ENCODE measurements at places on chromosomes 7 and 10.

DNA sequence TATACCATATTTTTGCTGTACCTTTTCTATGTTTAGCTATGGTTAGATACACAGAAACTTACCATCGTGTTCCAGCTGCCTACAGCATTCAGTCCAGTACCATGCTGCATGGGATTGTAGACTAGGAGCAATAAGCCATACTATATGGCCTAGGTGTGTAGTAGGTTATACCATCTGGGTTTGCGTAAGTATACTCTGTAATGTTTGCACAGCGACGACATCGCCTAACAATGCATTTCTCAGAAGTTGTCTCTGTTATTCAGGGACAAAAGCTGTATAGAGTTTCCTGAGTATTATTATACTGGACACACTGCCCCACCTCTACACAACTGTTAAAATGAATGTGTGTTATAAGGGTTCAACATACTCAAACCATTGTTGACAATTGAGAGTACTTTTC lies 93.8 kb upstream of the MKI67 start:
- no peak for DNase-seq

- DNase-seq: no peak
Measured at GRCh38 chr7:2312267-2312929, 1.8 kb downstream of the SNX8 start.

- DNase-seq: peak; percentile 80
Measured at GRCh38 chr10:24174014-24174413, 34.9 kb upstream of the KIAA1217 start.

GRCh38 chr7:50304911-50305582 lies 531 bp downstream of the IKZF1 start:
- DNase-seq: no peak

GRCh38 chr10:73076360-73077183 lies 20.1 kb downstream of the P4HA1 start:
- peak; percentile 29 for DNase-seq

DNA sequence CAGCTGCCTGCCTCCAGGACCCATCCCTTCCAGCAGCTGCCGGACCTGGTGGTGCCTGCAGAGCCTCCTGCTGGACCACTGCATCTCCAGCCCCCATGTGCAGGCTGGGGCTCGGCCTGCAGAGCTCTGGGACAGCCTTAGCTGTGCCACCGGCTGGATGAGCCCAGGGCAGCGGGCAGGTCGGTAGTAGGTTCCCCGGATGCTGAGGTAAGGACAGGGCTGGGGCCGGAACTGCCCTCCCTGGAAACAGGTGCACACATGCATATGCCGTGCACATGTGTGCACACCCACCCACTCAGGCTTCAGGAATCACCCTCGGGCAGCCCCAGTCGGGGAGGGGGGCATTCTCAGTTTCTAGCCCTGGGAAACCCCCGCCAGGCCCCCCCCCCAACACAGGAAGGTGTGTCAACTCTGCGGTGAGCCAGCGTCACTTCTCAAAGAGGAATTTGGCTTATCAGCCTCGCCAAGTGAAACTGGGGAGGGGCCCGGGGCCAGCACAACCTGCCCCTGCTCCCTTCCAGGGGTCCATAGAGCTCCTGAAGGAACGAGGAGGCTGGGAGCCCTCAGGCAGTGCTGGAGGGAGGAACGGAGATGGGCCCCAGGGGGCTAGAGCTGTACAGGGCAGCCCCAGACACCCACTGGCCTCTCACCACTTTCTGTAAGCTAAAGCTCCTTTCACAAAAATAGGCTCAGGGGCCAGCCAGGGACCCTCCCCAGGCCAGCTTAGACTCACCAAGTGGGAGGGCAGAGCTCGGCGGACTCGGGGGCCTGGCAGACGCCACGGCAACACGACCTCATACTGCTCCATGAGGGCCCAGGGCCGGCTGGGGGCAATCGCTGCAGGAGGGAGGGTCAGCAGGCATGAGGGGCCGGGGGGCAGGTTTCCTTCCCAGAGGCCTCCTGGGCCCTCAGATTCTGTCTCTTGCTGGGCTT lies 1.7 kb downstream of the ADAM8 start:
- DNase-seq: peak; percentile 87

- no peak for DNase-seq
Measured at GRCh38 chr10:34022195-34022594, 687.7 kb upstream of the NRP1 start.

GRCh38 chr10:52578871-52579405 lies 193.6 kb downstream of the MBL2 start:
- no peak for DNase-seq

GRCh38 chr7:49324707-49325106 lies 400.4 kb downstream of the CDC14C start:
- peak; percentile 2 for DNase-seq

DNA sequence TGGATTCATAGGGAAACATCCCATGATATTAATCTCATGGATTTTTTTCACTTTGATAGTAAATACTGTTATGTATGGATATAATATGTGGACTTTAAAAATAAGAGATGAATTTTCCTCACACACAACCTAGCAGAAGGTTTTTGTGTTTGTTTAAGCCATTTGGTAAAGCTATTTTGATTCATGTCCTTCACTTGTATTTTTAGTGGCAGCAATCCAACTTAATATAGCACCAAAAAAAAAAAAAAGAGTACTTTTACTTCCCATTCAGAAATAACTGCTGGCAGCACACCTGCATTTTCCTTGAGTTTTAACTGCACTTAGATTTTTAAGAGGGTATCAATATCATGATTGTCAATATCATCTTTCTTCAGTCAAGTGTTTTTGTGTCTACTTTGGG lies 60.0 kb downstream of the MCMBP start:
- DNase-seq: no peak

- no peak for DNase-seq
Measured at GRCh38 chr7:142871260-142872105, 14.1 kb downstream of the TRPV6 start.

GRCh38 chr10:117272195-117273076 lies 31.5 kb downstream of the SLC18A2 start:
- no peak for DNase-seq

GRCh38 chr10:2885288-2886278 lies 181.8 kb upstream of the PFKP start:
- no peak for DNase-seq

DNA sequence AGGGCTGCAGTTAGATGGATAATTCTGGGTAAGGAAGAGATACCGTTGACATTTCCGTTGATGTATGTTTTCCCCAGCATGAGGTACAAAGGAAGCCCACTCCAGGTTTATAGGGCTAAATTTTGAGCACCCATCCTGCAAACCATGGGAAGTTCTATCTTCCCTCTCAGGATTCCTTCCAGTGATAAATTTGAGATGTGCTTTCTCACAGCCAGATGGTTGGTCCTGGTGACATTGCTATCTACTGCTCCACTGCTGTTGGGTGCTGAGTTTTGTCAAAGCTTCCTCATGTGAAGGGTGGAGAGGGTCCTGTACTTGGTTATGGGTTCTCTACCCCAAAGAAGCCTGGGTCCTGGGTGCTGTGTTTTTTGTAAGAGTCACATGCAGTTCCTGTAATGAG lies 57.4 kb downstream of the CXCL12 start:
- no peak for DNase-seq

GRCh38 chr10:88162852-88163251 lies 299.4 kb downstream of the PTEN start:
- DNase-seq: no peak

GRCh38 chr7:21916176-21916575 lies 29.5 kb downstream of the CDCA7L start:
- DNase-seq: peak; percentile 30

GRCh38 chr10:116886772-116887171 lies 37.5 kb downstream of the ENO4 start:
- no peak for DNase-seq

- no peak for DNase-seq
Measured at GRCh38 chr7:127419196-127419595, 26.7 kb upstream of the ZNF800 start.

DNA sequence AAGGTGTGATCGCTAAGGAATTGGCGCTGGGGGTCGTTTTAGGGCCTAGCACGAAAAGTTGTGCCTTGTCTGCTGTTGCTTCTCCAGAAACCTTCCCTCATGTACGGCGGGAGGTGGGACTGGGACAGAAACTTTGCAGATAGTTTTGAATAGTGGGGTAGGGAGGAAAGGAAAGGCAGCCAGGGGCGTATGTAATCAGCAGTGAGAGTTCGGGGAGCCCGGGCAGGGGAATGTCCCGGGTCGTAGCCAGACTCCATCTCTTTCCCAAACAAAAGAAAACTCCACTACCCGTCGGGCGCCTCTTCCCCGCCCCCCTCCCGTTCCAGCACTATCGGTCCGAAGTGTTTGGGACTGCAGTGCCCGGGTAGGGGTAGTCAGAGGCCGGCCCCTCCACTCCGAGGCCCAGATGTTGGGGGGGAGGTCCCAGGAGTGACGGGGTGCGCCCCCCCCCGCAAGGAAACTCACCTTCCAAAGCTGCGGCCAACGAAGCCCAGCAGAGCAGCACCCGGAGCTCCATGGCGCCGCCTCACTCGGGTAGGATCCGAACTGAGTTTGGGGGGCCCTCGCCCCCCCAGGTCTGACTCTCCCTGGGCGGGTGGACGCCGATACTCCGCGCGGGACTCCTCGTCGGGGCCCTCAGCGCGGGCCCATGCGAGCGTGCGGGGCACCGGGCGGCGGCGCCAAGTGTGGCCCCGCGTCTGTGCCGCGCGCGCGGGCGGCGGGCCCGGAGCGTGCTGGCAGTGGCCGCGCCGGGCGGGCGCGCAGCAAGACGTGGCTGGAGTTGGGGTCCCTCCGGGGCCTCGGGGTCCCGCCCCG lies 601 bp downstream of the EPHB4 start:
- peak; percentile 38 for DNase-seq

GRCh38 chr10:84179059-84179710 lies 5.6 kb downstream of the GPR15LG start:
- DNase-seq: peak; percentile 100

DNA sequence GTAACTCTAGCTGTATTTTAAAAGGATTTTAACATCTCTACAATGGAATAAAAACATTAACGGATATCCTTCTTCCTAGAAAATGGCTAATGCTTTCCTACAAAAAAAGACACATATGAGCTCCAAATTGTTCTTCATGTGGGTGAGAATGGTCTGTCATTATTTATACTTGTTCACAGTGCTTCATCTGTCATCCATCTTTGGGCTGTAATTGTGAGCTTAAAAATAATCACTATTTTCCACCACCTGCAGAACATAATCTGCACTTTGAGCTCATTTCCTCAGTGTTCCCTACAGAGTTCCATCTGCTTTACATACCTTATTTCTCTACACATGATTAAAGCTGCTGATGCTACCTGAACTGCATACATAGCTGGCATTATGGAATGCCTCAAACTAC lies 979.1 kb upstream of the C7orf33 start:
- DNase-seq: no peak

DNA sequence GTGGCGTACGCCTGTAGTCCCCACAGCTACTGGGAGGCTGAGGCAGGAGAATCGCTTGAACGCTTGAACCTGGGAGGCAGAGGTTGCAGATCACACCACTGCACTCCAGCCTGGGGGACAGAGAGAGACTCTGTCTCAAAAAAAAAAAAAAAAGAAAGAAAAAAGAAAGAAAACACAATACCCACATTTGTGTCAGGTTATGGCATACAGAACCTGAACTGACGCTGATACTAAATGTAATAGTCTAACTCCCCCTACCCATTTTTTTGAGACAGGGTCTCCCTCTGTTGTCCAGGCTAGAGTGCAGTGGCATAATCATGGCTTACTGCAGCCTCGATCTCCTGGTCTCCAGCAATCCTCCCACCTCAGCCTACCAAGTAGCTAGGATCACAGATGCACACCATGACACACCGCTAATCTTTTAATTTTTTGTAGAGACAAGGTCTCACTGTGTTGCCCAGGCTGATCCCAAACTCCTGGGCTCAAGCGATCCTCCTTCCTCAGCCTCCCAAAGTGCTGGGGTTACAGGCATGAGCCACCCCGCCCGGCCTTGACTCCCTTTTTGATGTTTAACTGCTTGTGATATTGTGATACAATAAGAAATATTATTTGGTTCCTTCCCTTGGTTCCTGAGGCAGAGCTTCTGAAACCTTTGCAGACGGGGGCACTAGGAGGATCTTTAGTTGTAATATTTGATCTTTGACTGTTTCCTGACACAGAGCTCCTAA lies 6.5 kb upstream of the MMD2 start:
- DNase-seq: no peak

DNA sequence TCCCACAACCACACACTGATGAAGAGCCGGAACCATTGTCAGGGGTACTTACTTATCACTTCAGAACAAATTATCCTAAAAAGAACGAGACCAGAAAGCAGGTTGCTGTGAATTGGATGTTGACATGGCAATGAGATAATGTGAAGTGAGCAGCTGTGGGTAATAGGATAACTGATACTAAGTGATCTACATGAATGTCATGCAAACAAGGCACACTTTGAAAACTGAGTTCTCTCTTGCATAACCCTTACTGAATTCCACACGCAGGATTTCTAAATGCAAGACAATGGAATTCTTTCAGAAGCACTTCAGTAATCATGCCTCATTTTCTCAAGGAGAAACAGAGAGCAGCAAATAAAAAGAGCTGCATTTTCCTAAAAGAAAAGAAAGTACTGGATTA lies 242.5 kb upstream of the TMEM229A start:
- DNase-seq: no peak

GRCh38 chr7:150716368-150716767 lies at the start of gene GIMAP1:
Gene GIMAP1, plus strand, starts transcription at chr7:150716613. Its CDS starts 2,435 bp downstream, at chr7:150719048.
- DNase-seq: no peak

- DNase-seq: no peak
Measured at GRCh38 chr7:157405501-157405900, 68.7 kb downstream of the DNAJB6 start.

GRCh38 chr7:25240340-25240739 lies 12.1 kb upstream of the NPVF start:
- no peak for DNase-seq

DNA sequence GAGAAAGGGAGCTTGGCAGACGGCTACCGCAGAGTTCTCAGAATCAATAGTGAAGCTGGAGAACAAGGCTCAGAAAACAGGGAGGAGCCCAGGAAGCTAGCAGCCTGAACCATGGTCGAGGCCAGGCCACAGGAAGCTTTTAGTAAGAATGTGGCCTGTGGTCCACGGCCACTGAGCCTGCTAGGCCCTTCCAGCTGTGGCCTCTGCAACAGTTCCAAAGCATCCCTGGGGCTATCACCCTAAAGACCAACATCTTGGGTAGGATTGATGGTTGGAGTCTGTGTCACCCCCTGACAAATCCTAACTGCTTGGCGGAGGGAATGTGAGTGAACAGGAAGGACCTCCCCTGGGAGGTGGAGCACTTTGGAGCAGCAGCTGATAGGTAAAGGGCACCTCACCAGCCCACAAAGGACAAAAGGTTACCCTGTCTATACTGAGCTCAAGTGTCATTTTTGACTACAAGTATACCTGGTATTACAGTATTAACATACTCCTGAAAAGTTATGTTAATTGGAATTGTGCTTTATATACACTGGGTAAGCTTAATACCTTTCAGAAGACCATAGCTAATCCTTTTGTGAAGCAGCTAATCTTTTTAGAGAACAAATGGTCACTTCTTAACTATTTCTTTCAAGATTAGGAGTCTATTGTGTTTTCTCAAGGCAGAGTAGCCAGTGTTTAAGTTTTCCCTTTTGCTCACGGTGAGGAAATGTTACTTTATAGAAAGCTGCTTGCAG lies 18.7 kb downstream of the PTPRE start:
- DNase-seq: no peak

DNA sequence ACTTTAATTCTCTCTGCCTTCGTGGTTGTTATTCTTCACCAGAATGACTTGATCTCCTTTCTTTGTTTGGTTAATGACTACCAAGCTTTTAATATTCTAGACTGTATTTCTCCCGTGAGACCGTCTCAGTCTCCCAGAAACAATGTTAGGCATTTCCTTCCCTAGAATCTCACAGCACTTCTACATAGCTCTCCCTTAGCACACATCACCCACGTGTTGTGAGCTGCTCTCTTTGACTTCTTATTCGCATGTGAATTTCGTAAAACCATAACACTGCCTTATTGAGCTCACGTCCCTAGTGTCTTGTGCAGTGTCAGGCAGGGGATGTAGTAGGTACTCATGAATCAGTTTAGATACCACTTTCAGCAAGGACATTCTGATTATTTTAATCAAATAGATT lies 57.5 kb upstream of the MGAM2 start:
- DNase-seq: no peak

Measured in mammary epithelial cell (primary cell).